ENCODE measurements at places on chromosomes 7 and 10. TPM values are rescaled to one million over a fixed set of nuclear protein-coding genes. Genes with fewer than 3 reads are reported as not detected.
A peak's percentile ranks its signal among the peaks of the same experiment; 100 is the strongest.

CNTNAP2 gene
- 1.1 TPM for total RNA-seq

DNA sequence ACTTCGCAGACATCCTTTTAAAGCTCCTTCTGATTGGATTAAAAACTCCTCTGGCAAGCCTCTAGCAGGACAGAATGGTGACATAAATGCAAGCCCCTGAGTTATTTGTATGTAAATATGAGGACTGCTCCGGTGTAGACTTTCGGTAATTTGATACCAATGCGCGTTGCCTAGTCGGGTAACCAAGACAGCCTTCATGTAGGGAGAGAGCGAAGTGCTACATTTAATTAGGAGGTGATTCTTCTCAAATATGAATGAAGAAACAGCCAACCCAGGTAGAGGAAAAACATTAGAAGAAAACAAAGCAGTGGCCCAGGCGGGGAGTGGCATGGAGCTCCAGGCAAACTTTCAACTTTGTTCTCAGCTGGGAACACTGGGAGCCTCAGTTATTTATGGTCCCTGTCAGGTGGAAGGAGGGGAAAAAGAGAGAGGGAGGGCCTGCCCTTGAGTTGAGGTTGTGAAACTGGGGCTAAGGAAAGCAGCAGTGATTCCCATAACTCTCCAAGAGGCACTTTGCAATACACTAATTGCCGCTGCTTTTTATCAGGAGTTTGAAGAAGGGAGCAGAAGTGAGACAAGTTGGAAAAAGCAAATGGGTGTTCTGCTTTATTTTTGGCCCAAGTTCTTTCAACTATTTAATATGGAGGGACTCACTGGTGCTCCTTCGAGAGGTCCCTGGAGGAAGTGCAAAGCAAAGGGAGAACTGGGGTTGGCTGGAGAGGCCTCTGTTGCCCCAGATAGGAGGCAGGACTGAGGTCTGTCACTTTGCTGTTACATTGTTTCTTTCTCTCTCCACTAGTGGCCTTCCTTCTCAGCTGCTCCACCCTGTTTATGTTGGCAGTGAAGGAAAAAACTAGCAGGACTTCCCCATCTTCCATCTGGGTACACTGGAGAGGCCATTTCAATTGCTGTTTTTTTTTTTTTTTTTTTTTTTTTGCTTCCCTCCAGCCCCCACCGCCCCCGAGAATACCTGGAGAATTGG lies 234.6 kb upstream of the CCDC6 start:
- DNase-seq = peak; percentile 57
- H3K27me3 ChIP-seq = no peaks in the 10 kb centered on the region
- H3K36me3 ChIP-seq = peaks cover 4% of the 10 kb centered on the region
- H3K4me3 ChIP-seq = no peak overlapping the region
- no peak overlapping the region for H3K27ac ChIP-seq

DNA sequence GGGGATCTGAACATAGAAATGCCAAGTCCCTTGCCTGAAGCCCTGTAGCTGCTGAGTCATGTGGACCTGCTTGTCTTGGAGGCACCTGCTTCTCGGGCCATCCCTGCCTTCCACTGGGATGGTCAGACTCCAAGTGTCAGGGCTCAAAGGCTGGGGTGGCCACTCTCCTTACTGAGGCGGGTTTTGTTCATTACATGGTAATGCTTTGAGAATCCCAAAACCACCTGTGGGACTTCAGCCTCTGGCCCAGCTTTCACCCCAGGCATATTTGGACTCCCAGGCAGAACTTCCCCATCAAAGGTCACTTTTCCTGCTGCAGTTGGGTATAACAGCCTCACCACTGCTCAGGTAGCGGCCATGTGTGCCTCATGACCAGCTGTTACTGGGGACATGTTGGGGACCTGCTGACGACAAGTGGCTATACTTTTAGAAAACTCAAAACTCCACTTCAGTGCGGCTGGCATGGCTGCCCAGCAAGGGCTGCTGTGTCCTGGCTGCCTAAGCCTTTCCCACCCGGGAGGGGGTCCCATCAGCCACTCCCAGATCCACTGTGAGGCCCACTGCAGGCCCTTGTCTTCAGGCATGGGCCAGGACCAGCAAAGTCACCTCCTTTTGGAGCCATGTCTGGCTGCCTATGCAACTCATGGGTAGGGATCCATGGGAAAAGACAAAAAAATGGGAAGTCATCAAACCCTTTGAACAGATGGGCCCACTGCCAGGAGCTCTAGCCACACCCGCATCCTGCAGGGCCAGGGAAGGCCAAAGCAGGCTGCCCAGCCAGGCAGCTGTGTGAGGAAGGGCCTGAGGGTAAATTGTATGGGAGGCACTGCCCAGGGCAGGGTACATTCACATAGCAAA lies 96.7 kb downstream of the ARHGAP22 start:
- no peaks in the 10 kb centered on the region for H3K27me3 ChIP-seq
- no peak overlapping the region for H3K27ac ChIP-seq
- H3K4me3 ChIP-seq = no peak overlapping the region
- H3K4me1 ChIP-seq = no peaks in the 10 kb centered on the region

DNA sequence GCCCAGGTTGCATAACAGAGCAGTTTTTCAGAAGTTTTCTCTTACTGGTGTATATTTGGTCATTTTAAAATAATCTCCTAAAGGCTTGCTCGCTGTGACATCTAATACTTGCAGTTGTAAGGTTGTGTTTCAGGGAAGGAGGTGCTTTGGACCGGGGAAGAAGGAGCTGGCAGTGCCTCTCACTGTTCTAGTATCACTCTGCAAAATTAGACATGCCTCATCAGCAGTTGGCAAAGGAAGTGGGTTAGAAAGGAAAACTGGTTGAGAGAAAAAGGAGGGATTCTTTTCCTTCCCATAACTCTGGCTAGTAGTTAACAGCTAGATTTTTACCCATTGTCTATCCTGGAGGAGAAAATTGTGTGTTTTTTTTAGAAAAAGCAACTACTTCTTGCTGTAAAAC lies 34.8 kb downstream of the CUL1 start:
- DNase-seq = no peak
- peaks cover 22% of the 10 kb centered on the region for H3K36me3 ChIP-seq
- no peaks in the 10 kb centered on the region for H3K4me1 ChIP-seq
- no peak overlapping the region for H3K27ac ChIP-seq

GRCh38 chr10:99945263-99945662 lies 64.5 kb downstream of the DNMBP start:
- H3K27me3 ChIP-seq = no peaks in the 10 kb centered on the region
- peaks cover 11% of the 10 kb centered on the region for H3K4me1 ChIP-seq
- DNase-seq = no peak
- H3K36me3 ChIP-seq = no peaks in the 10 kb centered on the region

VPS37D gene
- total RNA-seq = 1.3 TPM

GRCh38 chr7:16430133-16430532 lies 8.8 kb upstream of the CRPPA start:
- no peak for DNase-seq
- peaks cover 42% of the 10 kb centered on the region for H3K4me1 ChIP-seq
- no peaks in the 10 kb centered on the region for H3K36me3 ChIP-seq
- H3K27me3 ChIP-seq = no peaks in the 10 kb centered on the region

DNA sequence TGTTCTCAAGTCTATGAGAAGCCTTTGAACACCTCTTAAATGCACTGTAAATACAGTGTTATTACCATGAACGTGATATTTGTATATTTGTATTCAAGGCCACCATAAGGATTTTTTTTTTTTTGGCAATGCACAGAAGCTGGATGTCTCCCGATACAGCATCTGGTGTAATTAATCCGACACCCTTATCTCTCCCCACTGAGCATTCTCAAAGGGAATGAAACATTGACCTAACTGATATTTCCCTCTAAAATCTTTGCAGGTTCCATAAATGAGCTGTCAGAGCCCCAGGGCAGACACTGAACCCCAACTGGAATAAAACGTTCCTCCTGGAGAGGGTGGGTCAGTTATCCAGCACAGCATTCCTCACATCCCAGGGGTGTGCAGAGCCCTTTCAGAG lies 316.6 kb downstream of the PAXIP1 start:
- no peak overlapping the region for H3K27ac ChIP-seq
- no peak overlapping the region for H3K4me3 ChIP-seq
- H3K4me1 ChIP-seq = no peaks in the 10 kb centered on the region
- H3K36me3 ChIP-seq = no peaks in the 10 kb centered on the region
- no peaks in the 10 kb centered on the region for H3K27me3 ChIP-seq

DNA sequence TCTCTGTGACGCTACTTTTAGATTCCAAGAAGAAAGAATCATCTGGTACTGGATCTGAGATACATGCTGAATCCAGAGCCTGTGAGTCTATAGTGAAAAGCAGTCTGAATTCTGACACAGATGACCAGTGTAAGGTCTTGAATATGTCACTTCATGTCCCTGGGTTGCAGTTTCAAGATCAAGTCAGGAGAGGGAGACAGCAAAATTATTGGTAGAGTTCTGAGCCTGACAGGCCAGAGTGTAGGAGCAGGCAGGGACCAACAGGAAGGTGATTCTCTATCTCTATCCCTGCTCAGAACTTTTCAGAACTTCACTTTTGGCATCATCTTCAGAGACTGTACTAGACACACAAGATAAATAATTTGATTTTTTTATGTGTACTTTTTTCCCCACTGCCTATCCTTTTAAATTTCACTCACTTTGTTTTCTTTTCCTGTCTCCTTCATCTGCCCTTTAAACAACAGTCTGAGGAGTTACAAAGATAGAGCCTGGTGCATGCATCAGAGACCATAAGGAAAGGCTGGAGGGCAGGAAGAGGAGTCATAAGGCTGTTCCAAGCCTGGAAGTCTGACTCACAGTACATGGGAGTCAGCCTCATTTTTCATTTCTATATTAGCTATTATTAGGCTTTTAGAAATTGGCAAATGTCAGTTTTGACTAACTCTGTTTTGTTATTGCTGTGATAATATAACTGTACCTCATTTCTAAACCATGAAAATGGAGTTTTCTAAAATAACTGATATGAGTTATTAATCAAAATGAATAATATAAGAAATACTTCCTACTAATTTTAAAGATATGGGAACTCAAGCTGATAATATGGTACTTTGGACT lies 120.2 kb upstream of the TMEM229A start:
- H3K4me3 ChIP-seq = no peak overlapping the region
- no peaks in the 10 kb centered on the region for H3K27me3 ChIP-seq
- H3K27ac ChIP-seq = no peak overlapping the region
- H3K4me1 ChIP-seq = no peaks in the 10 kb centered on the region

- H3K36me3 ChIP-seq = peaks cover 16% of the 10 kb centered on the region
- H3K27me3 ChIP-seq = no peaks in the 10 kb centered on the region
- H3K4me3 ChIP-seq = no peak overlapping the region
- peaks cover 9% of the 10 kb centered on the region for H3K4me1 ChIP-seq
- H3K27ac ChIP-seq = no peak overlapping the region
- no peak for DNase-seq
Observed at GRCh38 chr10:27188259-27188658, 33.1 kb downstream of the MASTL start.

DNA sequence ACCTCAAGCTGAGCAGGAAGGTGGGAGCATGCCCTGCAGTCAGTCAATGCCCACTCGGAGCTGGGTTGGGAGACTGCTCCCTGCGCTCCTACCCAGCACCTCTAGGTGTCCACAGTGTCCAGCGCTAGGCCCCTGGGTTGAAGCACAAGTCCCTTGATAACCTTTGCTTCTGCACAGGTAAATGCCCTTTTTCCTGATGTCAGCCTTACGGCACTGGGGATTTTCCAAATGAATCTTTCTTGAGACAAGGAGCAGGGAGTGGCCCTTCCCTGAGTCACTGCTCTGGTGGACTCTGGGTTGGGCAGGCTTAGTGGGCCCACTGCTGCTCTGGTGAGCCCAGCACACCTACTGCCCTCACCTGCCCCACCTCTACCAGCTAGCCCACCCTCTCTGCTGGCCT lies 61.9 kb upstream of the OPN4 start:
- no peak overlapping the region for H3K4me3 ChIP-seq
- DNase-seq = peak; percentile 38
- H3K36me3 ChIP-seq = no peaks in the 10 kb centered on the region
- H3K27ac ChIP-seq = no peak overlapping the region
- H3K27me3 ChIP-seq = no peaks in the 10 kb centered on the region

NKX1-2 gene
- not detected for total RNA-seq

GRCh38 chr7:39360038-39360437 lies 206.2 kb upstream of the YAE1 start:
- H3K4me1 ChIP-seq = peaks cover 16% of the 10 kb centered on the region
- H3K4me3 ChIP-seq = no peak overlapping the region
- H3K27ac ChIP-seq = no peak overlapping the region
- DNase-seq = no peak

DNA sequence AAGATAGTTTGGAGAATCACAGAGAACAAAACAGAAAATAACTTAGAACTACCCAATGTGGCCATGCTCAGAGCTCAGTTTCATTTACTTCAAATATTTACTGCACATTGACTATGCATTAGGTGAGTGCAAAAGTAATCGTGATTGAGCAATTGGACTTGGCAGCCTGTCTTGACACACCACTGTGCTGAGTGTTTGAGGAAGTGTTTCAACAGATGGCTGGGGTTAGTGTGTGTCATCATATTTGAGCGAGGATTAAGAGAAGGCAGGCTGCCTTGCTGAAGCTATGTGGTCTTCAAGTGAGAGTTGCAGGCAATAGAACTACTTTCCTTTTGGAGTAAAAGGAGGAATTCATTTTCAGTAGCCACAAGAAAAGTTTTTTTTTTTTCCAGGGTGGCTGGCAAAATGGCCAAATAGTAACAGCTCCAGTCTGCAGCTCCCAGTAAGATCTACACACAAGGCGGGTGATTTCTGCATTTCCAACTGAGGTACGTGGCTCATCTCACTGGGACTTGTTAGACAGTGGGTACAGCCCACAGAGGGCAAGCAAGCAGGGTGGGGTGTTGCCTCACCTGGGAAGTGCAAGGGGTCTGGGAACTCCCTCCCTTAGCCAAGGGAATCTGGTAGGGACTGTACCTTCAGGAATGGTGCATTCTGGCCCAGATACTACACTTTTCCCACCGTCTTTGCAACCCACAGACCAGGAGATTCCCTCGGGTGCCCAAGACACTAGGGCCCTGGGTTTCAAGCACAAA lies 37.6 kb downstream of the AKR1C4 start:
- no peaks in the 10 kb centered on the region for H3K27me3 ChIP-seq

GPR146 gene
- total RNA-seq = 0.66 TPM

CALN1 gene
- not detected for total RNA-seq

GRCh38 chr10:101161494-101162299 lies 30.6 kb downstream of the TLX1 start:
- peaks cover 16% of the 10 kb centered on the region for H3K4me1 ChIP-seq
- H3K27ac ChIP-seq = no peak overlapping the region
- DNase-seq = peak; percentile 58
- H3K4me3 ChIP-seq = peak overlapping the region; percentile 28
- H3K27me3 ChIP-seq = peaks cover 90% of the 10 kb centered on the region
- H3K36me3 ChIP-seq = no peaks in the 10 kb centered on the region

All from Calu3 (cell line).